Activated T-cell treated with anti-CD3 and anti-CD28 coated beads, Interleukin-2, amount 50 U/mL, for 4 hours (primary cell): ENCODE measurements at places on chromosomes 4 and X. TPM values are rescaled to one million over a fixed set of nuclear protein-coding genes. Genes with fewer than 3 reads are reported as not detected.
A peak's percentile ranks its signal among the peaks of the same experiment; 100 is the strongest.

Gene TLR7
- total RNA-seq = not detected

- no peak for DNase-seq
These were observed 394.7 kb upstream of the ATOH1 start for GRCh38 chr4:93433840-93434239.

GRCh38 chr4:126757219-126757618 is 875.5 kb upstream of the INTU start:
- no peak for DNase-seq

DNA sequence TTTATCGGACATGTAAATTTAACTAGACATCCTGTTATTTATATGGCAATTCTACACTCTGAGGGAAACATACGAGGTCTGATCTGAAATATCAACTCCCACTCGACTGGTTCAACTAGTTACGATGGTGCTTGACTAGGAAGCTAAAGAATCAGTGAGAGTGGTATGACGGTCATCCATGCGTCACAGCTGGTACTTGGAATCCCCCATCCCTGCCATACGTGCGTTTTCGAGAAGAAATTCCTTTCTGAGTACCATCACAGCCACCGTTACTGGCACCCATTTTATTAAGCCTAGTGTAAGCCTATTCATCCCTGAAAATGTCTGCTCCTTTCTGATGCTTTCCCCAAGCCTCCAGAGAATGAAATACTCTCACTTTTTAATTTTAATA is 695 bp upstream of the PIGA start:
- DNase-seq = peak; percentile 19

DNA sequence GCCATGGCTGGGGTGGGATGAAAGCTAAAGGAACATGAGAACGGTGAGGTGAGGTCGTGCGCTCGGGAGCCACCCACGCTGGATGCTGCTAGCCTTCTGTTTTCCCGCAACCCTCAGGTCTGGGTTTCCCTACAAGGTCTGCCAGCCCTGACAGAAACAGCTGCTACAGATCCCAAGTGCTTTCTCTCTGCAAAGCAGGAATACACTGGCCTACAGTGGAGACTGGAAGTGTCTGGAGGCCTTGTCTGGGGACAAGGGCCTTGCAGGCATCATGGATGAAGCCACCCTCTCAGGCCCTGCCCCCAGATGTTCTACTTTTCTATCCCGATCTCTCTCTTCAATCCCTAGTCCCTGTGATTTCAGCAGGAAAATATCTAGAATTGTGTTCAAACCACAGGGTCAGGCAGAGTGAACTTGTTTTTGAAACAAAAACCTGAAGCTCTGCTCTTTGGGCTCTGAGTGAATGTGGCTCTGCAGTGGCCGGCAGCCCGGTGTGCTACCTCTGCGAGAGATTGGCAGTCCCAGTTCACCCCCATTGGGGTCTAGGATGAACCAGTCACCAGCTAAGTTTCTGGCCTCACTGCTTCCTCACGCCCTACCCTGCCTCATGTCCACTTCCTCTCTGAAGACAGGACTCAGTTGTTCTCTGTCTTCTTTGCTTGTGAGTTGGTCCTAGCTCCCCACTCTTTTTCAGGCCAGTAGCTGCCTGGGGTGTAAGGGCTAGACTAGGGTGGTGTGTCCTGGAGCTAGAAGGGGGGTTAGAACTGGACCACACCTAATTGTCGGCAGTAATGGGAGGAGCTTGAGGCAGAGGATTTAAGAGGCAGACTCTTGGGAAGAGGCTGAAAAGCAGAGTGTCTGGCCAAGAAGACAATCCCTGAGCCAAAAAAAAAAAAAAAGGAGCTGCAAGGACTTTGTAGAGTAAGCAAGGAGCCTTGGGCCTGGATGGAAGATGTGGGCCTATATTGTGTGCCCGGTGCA is 89.6 kb downstream of the RTL5 start:
- DNase-seq = no peak

GRCh38 chr4:91769912-91770311 is 533.9 kb upstream of the GRID2 start:
- DNase-seq = no peak

GRCh38 chr4:76017056-76017686 is 6.1 kb downstream of the CXCL10 start:
- no peak for DNase-seq

GRCh38 chr4:86054286-86055032 is 305.4 kb downstream of the MAPK10 start:
- no peak for DNase-seq

DNA sequence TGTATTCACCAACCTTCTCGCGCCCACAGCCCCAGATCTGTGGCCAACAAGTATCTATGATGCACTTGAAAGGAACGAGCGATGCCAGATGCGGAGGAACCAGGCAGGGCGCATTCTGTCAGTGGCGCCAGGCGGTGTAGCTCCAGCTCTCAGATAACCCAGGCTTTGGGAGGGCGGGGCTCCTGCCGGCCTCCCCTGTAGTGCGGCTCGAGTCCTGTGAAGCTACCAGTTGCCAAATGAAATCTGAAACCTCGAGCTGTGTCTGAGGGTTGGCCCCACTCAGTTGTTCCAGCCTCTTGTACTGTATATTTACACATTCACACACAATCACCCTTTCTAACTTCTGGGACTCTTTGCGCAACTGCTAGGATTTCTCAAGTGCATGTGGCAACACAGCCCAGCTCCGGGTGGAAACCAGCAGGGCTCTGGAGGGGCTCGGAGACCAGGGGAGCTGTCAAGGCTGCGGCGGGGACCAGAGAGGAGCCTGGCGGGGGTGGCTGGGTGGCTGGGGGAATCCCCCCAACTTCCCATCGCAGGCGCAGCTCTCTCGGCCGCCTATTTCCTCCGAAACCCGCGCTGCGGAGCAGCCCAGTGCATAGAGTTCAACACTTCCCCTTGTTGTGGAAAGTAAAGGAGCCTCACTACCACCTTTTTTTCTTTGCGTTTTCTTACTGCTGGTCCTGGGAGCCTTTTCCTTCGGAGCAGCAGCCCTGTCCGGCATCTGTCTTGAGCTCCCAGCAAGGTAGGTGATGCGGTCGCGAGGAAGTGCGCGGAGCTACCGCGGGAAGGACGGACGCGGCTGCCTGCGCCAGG is at the start of gene ARHGAP24:
Gene ARHGAP24 (plus strand): TSS at position 333 of the 813 bp plus-strand sequence.
- no peak for DNase-seq
